ENCODE measurements at places on chromosomes 13 and 19. TPM values are rescaled to one million over a fixed set of nuclear protein-coding genes. Genes with fewer than 3 reads are reported as not detected.

MBD3L2 gene
- total RNA-seq, result not detected

PCSK4 gene
- total RNA-seq, result 1.4 TPM

ZNF433 gene
- 3.8 TPM for total RNA-seq

DCAF15 gene
- total RNA-seq, result 15.4 TPM

ATP4A gene
- not detected for total RNA-seq

ETV2 gene
- total RNA-seq, result 0.32 TPM

ZNF808 gene
- total RNA-seq, result 32.6 TPM

IGSF23 gene
- not detected for total RNA-seq

PCDH9 gene
- total RNA-seq, result 10.0 TPM

TEX101 gene
- total RNA-seq, result not detected

ZNF554 gene
- total RNA-seq, result 4.3 TPM

ITGBL1 gene
- 6.8 TPM for total RNA-seq

TLE2 gene
- total RNA-seq, result 55.7 TPM

SMAD9 gene
- 2.6 TPM for total RNA-seq

N4BP2L1 gene
- total RNA-seq, result 3.7 TPM

MISP3 gene
- 7.9 TPM for total RNA-seq

TBXA2R gene
- 2.6 TPM for total RNA-seq

OR7A5 gene
- total RNA-seq, result not detected

ACTMAP gene
- total RNA-seq, result 5.2 TPM

All from Right ventricle myocardium superior (tissue), 1 donor.